ENCODE measurements at places on chromosomes 2 and 18. TPM values are rescaled to one million over a fixed set of nuclear protein-coding genes. Genes with fewer than 3 reads are reported as not detected.

- H3K4me1 ChIP-seq, result peaks cover 18% of the 10 kb centered on the region
- H3K27me3 ChIP-seq, result no peaks in the 10 kb centered on the region
- no peaks in the 10 kb centered on the region for H3K36me3 ChIP-seq
- peak; percentile 77 for DNase-seq
- no peak overlapping the region for H3K4me3 ChIP-seq
Measured at GRCh38 chr2:27016801-27017325, 15.9 kb upstream of the TMEM214 start.

- no peak overlapping the region for H3K4me3 ChIP-seq
- H3K27me3 ChIP-seq, result no peaks in the 10 kb centered on the region
- H3K4me1 ChIP-seq, result peaks cover 7% of the 10 kb centered on the region
- no peak overlapping the region for H3K27ac ChIP-seq
Measured at GRCh38 chr2:222891890-222892289, 31.1 kb downstream of the ACSL3 start.

GRCh38 chr2:231597014-231597611 lies 4.4 kb downstream of the TEX44 start:
- no peak overlapping the region for H3K4me3 ChIP-seq
- H3K36me3 ChIP-seq, result no peaks in the 10 kb centered on the region
- H3K27ac ChIP-seq, result no peak overlapping the region
- DNase-seq, result no peak

Gene REG1B
- total RNA-seq, result not detected

Gene MRPL30
- total RNA-seq, result 34.8 TPM

Gene CHAC2
- total RNA-seq, result 6.9 TPM

Data from IMR-90 (cell line).